ENCODE measurements at places on chromosomes 5 and 9. TPM values are rescaled to one million over a fixed set of nuclear protein-coding genes. Genes with fewer than 3 reads are reported as not detected.

Gene ZCCHC7
- 40.7 TPM for total RNA-seq

Gene SLC25A48
- total RNA-seq: 0.37 TPM

Gene CATSPER3
- total RNA-seq: not detected

Gene GABRA6
- not detected for total RNA-seq

Gene GPR150
- total RNA-seq: not detected

DNA sequence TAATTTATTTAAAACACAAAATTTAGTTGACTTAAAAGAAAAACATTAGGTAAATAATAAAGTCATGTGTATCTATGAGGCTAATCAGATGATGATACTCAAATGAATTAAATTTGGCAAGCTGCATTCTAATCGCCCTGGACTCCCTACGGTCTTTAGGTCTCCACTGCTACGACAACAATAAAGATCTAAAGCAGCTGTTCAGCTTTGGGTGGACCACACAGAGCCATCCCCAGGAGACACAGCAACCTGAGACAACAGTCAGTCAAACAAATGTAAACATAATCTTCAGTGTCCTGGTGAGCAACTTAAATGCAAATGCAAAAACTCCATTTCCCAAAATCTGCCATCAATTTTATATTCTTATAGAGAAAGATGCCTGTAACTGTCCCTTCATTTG, 65.5 kb downstream of the MCTP1 start:
- no peak for DNase-seq

DNA sequence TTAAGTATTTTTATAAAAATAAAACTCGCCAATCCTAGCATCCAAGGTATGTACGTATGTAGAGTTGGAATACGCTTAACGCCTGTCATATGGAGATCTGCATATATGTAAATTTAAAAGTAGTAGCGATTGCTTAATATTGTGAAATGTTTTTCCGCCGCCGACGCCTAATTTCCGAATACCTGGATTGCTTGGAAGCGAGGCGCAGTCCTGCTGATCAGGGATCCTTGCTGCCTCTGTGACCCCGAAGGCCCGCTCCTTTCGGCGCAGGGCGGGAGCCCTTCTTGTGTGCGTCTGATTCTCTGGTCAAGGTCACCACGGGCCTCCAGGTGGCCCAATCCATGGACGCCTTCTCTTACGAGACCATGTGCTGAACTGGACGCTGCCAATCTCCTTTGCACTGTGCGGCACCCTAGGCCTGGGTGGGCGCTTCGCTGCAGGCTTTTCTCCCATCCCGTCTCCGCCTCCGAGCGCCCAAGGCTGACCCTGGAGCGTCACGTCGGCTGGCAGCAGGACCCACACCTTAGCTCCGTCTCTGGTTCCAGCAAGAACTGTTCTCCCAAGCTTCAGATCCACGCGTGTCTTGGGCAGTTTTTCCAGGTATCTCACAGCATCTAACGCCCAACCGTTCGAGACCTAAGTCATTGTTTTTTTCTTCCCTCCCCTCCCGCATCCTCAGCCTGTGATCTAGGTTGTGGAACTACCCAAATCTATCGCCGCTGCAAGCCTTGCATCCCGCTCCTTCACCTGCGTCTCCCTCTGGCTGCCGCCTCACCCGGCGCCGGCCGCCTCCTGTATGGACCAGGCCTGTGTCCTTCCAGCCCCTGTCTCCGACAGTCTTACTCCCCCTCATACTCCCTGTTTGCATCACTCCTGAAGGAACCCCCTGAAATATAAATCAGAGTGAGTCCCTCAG, 3.6 kb upstream of the TRIM41 start:
- no peak for DNase-seq

DNA sequence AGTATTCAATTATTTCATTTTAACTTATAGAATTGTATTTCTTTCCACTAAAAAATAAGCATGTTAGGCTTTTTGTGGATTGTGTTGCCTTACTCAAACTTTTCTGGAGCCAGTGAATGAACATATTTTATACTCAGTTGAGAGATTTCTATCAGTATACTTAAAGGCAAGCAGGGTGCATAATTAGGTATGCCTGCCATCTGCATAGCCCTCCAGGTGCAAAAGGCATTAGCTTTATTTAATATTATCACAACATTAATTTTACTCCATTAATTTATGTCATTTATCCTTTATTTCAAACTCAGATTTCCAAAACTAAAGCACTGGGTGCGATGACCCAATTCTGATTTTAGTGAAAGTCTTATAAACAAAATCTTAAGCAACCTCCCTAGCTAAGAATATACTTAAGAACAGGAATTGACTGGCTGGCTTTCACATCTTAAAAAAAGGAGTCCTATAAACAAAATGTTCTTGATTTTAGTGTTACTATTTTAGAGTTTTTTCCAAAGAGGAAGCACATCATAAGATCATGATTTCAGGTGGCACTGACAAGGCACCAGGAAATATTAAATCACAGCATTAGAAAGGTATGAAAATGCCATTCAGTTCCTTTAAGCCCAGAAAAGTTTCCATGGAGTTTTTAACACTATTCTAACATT, 178.4 kb downstream of the MPDZ start:
- DNase-seq: no peak

- DNase-seq: no peak
These were observed 30.9 kb downstream of the GALNT10 start for GRCh38 chr5:154221371-154221896.

GRCh38 chr5:178548746-178549145, 41.4 kb downstream of the COL23A1 start:
- no peak for DNase-seq

GRCh38 chr9:117616431-117616831, 87.8 kb upstream of the TLR4 start:
- DNase-seq: no peak

DNA sequence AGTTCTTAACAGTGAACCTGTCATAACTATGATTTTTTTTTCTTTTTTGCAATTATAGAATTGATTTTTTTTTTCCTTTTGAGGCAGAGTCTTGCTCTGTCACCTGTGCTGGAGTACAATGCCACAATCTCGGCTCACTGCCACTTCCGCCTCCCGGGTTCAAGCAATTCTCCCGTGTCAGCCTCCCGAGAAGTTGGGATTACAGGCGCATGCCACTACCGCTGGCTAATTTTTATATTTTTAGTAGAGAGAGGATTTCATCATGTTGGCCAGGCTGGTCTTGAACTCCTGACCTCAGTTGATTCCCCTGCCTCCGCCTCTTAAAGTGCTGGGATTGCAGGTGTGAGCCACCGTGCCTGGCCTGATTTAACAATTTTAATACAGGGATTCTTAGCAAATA, 21.4 kb downstream of the UGCG start:
- no peak for DNase-seq

DNA sequence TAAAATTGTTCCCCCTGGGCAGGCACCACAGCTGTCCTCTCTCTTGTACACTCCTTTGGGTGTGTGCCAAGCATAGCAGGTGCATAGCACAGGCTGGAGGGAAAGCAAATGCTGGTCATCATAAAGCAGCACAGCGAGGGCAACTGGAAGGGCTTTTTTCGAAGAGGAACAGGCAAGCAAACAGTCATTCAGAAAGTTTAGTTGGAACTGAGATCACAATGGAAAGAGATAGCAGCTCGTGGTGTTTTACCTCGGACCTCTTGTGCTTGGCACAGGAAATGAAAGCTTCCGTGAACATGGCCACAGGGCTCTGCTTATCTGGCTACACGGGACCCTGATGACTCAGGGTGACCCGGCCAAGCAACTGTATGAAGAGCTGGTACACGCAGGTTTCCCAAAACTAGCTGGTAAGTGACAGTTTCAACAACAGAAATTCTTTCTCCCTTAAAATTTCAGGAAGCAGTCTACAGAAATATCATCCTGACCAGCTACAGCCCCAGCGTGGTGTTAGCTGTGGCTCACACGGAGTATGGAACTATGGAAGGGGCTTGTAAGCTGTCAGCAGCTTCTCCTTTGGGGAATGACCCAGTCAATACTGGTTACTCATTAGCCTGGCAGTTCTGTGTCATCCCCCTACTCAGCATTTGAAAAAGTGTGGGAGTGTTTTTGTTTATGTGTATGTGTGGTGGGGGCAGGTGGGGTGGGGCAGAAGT, 48.1 kb downstream of the POC5 start:
- no peak for DNase-seq

DNA sequence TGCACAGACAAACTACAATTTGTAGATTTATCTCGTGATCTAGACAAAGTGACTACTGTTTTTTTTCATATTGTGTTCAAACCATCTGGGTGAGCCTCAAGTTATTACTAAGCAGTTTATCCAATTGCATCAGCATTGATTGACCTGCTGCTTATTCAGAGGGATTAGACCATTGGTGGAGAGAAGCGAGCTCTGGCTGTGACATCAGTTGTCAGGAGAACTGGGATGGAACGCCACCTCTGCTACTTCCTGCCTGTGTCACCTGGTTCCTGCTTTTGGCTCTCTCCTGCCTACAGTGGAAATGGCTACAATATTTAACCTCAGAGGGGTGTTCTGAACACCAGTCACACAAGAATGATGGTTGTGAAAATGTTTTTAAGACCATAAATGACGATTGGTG, 12.1 kb downstream of the NR4A3 start:
- no peak for DNase-seq

DNA sequence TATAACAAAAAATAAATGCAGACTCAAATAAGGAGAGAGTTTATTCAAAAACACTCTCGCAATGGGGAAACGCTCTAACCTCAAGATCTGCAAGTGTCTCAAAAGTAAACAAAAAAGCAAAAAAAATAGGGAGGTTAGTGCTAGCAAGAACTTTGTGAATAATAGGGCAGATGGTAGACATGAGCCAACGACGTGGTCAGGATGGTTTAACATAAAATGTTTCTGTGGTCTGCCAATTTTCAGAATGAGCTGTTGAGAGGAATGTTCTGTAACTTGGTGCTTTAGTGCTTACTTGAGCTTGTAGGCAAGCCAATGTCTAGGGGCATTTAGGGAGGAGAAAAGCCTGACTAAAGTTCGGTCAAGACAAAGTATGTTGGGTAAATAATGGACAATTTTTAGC, 1813.9 kb upstream of the CDH6 start:
- no peak for DNase-seq

- DNase-seq: no peak
These were observed 61.7 kb downstream of the HMCN2 start for GRCh38 chr9:130327070-130327780.

- DNase-seq: no peak
These were observed 41.9 kb downstream of the CDH6 start for GRCh38 chr5:31235381-31235780.

DNA sequence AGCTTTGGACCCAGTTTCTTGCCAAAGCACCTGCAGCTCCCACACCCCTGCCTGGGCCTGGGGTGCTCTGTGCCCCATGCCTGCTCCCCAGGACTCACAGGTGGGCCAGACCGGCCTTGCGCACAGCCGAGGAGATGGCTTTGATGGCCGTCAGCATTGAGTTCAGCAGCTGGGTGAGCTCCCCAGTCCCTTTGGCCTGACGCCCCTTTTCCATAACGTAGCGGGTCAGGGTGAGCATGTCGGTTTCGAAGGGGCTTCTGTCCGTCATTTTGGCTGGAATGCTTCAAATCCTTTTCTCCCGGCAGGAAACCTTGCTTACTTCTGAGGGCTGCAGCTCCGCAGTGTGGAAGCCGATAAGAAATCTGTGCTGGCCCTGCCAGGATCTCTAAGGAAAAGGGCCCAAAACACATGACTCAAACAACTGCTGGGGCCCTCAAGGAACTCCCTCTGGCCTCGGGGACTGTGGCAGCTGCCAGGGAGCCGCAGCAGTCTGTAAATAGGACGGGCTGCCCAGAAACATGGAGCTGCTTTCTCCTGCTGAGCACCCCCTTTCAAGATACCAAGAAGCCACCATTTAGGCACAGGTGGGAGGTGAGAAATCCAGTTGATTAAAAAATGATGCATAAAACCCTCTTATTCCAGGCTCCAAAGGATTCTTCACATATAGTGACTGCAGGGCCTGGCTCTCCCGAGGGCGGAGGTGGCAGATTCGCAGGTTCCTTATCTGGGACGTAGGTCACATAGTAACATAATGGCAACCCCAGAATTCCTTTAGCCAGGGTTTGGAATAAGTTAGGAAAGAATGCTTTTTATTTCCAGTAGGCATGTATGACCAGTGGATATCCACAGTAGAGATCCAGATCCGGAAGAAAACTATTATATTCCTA, at the start of gene FBP2:
TSS of gene FBP2 (minus strand) at position 366 of the 887 bp plus-strand sequence. CDS start at position 268, 98 bp downstream.
- DNase-seq: no peak

- no peak for DNase-seq
These were observed 662.8 kb downstream of the PTPRD start for GRCh38 chr9:9949978-9950377.

DNA sequence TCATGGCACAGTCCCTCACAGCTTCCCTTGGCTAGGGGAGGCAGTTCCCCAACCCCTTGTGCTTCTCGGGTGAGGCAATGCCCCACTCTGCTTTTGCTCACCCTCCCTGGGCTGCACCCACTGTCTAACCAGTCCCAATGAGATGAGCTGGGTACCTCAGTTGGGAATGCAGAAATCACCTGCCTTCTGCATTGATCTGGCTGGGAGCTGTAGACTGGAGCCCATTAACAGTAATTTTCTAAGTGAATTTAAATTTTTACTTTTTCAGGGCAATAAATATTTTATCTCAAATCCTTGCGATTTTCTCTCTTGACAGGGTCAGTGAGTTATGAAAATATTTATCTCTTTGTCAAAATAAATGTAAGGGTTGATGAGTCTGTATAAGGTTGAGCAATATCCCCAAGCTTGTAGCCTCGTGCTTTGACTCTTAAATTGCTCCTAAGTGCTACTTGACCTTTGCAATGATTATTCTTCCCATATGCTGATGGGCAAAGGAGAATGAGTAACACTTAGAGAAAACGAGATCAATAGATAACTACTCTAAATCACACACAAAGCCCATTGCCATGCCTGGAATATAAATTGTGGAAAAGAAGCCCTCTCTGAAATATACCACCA, 82.1 kb upstream of the MOCS2 start:
- no peak for DNase-seq

- no peak for DNase-seq
These were observed 1237.4 kb upstream of the CDH18 start for GRCh38 chr5:21225223-21226064.

DNA sequence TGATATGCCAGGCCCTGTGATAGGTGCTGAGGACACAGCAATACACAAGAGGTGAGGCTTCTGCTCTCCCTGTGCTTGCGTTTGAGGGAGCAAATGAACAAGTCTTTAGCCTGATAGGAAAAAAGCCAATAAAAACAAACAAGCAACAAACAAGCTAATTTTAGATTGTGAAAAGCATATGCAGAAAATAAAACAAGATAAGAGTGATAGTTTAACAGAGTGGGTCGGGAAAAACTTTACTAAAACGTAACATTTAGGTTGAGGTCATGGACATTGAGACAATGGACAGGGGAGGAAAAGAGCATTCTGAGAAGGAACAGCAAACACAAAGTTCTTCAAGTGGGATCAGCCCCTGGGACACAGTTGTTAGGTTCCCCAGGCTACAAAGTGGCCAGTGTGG, 4.3 kb downstream of the SMIM3 start:
- DNase-seq: no peak

GRCh38 chr9:76575761-76576160, 116.8 kb downstream of the GCNT1 start:
- DNase-seq: no peak

DNA sequence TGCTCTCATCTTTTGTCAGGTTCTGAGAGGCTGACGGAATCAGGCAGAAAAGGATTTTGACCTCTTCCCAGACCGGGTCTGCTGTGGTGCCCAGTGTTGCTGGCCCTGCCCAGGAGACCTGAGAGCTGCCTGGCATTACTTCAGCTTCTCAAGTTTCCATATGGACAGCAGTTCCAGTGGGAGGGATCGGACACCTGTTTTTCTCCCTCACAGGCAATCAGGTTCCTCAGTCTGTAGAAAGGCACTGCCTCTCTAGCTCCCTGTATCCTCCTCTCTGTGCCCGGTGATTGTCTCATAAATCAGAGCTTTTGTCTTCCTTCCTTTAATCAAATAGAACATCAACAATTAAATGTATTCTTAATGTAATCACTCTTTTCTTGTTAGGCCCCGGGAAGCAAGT, 198.7 kb downstream of the SEMA6A start:
- DNase-seq: no peak
